ENCODE measurements at places on chromosomes 6 and 20. TPM values are rescaled to one million over a fixed set of nuclear protein-coding genes. Genes with fewer than 3 reads are reported as not detected.

The NKX2-2 gene
- total RNA-seq, result 0.20 TPM

The TSHZ2 gene
- total RNA-seq, result 6.8 TPM

The POLH gene
- 22.4 TPM for total RNA-seq

The IMPG1 gene
- not detected for total RNA-seq

The GLP1R gene
- not detected for total RNA-seq

The MCCD1 gene
- not detected for total RNA-seq

The C6orf58 gene
- total RNA-seq, result not detected

The TMEM181 gene
- 29.0 TPM for total RNA-seq

The TINAG gene
- total RNA-seq, result not detected

The EFCAB8 gene
- total RNA-seq, result under 0.01 TPM

The SSTR4 gene
- total RNA-seq, result not detected

The MAVS gene
- 48.7 TPM for total RNA-seq

The NKAPL gene
- total RNA-seq, result 1.6 TPM

The FAM83B gene
- not detected for total RNA-seq

The UBD gene
- total RNA-seq, result not detected

The HLA-DPB1 gene
- 1.8 TPM for total RNA-seq

Measured in subcutaneous preadipocyte (primary cell).